ENCODE measurements at places on chromosomes 7 and 10.
A peak's percentile ranks its signal among the peaks of the same experiment; 100 is the strongest.

DNA sequence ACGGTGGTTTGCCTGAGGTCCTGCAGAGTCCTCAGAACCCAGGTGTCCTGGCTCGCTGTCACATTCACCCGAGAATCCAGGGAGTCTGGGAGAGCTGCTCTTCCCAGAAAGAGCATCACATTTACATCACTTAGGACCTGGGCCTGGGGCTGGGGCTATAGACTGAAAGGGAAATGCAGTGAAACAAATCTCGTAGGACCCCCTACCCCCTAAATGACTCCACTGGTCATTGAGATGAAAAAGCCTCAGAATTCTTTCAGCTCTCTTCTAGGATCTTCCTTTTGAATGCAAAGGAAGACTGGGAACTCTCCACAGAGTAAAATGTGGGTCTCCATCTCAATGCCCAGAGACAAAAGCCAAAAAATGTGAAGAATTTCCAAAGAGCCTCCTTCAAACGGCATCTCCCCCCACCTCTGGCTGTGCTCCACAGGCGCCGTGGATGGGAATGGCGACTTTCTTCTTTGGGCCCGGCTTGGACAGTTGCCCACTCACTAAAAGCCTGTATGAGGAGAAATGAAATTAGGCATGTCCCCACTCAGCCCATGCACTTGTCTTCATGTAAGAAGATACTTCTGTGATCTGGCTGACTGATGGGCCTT lies 49.0 kb upstream of the PODXL start:
- no peak for DNase-seq

GRCh38 chr10:26557641-26558014 lies 119.5 kb downstream of the APBB1IP start:
- no peak for DNase-seq

- DNase-seq, result no peak
Observed at GRCh38 chr10:9615189-9615588, 1402.5 kb upstream of the CELF2 start.

DNA sequence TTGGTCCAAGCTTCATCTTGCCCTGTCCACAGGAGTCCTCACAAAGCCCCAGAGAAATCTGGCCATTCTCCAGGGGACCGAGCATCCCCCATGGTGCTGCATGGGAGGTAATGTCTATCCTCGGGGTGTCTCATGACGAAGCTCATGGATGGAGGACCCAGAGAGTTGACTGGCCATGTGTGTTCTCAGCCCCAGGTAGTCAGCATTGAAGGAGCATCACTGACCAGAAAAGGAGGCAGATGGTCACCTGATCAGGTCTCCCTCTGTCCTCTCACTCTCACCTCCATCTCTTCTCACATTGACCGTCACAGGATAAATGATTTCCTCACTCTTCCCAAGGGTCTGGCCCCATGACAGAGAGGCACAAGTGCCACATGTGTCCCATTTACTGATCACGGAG lies 33.4 kb upstream of the GDF10 start:
- DNase-seq, result peak; percentile 16

DNA sequence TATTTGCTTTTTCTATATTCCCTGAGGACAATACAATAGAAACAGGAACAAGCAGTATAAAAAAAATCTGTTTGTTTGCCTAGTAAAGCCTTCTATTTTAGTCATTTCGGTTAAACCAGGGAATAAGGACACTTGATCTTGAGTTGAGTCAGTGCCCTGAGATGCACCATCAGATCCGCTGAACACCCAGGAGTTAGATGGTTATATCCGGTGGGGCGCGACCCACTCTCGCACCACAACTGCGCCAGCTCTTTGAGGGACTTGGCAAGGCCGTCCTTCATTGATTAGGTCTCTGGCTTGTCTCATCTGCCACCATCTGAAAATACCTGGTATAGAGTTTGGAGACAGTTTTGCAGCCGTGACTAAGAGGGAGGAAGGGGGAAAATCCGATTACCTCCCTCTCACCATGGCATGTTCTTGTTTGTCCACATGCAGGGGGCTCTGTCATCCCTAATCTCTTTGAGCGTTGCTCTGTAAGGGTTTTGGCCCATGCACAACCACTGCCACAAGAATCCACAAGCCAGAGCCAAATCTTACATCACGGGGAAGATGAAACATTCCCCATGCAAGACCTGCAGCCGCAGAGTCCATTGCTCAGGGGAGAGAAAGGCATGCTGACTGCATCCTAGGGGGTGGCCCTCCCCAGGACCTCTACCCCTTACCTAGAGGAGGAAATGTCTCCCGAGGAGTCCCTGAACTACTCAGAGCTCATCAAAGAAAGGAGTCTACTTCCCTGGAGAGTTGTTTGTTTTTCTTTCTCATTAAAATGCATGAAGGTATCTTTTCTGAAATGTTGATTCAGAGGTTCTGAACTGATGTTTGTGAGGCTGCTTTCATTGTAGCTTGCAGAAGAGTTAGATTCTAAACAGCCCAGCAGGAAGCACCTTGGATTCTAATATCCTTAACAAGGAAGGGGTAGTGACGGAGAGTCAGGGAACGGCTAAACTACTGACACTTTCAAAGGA lies 101.6 kb upstream of the FAM171A1 start:
- DNase-seq, result no peak

DNA sequence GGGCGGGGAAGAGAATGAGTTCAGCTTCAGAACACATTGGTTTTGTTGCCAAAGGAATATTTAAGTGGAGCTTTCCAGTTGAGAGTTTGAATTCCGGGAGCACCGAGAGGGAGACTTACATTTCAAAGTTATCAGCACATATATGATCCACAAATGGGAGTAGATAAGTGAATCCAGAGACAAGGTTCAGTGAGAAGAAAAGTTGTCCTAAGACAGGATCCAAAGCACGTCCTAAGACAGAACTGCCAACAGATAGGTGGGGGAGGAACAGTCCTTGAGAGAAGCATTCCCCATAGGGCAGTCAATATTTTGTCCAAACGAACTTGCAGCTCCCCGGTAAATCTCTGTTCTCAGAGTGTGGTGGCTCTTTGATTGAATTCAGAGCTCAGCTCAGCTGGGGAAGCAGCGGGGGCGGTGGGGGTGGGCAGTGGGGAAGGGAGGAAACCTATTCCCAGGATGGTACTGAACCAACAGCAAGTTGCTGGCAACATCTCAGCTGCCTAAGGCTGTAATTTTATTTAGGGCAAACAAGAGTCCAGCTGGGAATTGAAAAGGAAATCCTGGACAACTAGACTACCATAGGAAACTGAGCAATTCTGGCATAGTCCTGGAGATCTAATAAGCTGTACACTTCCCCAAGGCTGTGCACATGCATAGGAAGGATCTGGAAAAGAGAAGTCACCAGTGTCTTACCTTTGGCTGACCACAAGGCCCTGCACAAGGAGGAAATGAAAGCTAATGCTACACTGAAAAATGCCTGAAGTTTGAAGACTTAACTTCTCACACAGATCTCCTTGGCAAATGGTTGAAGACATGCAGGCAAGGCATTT lies 94.2 kb upstream of the CXCL12 start:
- no peak for DNase-seq

DNA sequence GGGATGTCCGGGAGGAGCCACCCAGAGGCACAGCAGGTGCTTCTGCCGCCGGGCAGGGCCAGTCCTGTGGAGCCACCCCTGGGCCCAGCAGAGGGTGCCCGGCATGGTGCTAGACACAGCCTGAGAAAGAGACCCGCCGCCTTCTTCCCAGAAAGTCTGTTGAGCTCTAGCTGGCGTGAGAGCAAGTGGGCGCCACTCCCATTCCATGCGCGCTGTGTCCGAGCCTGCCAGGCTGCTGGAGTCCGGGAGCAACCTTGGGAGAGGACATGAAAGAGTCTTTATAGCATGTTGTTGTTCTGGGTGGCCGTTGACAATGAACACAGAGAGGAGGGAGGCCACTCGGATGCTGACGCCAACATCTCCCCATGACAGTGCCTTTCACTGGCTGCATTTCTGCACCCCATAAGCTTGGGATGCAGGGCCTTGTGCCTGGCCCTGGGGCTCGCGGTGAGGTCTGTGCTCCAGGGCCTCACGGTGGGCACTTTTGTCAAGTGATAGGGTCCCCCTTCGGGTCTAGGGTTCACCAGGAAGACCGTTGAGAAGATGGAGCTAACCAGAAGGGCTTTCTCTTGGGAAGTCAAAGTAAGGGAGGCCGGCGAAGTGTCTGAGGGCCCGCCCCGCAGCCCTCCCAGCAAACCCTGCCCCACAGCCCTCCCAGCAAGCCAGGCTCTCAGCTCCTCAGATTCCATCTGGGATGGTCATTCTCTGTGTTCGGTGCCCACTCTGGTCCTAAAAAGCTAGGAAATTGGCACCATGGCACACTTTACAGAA lies 47.3 kb downstream of the NKX6-2 start:
- DNase-seq, result no peak

GRCh38 chr10:34262985-34263384 lies 552.1 kb downstream of the PARD3 start:
- DNase-seq, result no peak

GRCh38 chr7:4683043-4683883 lies 1.2 kb downstream of the FOXK1 start:
- peak; percentile 24 for DNase-seq

DNA sequence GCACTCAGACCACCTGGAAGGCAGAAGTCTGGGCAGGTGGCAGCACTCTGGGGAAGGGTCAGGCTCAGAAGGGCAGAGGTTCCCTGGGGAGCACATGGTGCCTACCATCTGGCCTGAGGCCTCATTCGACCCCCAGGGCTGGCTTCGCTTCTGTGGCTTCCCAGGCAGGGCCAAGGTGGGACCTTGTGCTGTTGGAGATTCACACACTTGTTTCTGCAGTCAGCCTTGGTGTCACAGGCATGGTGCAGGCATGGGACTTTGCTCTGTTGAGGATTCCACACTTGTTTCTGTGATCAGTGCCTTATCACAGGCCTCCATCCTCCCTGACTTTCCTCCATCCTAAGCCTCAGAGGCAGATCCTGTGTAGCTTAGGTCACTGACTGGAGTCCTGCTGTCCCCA lies 11.3 kb upstream of the FAM241B start:
- DNase-seq, result no peak

DNA sequence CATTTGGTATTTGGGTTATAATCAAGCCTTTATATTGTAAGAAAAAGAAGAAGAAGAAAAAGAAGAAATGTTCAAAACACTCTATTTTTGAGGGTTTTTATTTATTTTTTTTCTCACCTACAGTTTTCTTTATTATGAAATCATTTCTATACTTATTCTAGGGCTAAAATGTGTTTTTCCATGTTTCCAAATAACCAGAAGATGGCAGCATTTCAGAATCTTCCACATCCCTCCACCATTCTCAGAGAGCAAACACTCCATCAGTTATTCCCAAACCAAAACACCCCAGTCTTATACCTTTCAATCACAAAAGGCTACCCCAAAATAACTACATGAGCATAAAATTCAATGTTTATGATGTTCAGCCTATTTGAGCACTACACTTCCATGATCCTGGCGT lies 38.7 kb upstream of the PPP1R17 start:
- DNase-seq, result no peak

DNA sequence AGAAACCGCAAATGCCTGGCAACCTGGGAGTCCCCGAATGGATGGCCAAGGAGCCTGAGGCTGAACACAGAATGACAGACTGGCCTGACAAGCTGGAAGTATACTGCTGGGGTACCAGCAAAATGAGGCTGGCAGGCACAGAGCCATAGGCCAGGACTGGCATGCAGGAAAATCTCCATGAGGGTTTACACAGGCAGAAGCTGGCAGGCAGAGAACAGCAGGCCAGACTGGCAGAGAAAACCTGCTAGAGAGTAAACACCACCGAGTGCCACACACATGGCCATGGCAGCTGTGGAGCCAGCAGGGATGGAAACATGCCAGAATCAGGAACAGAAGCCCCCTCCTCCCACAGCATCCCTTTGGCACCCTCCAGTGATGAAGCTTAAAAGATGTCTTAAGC lies 63.4 kb downstream of the CRPPA start:
- no peak for DNase-seq

- DNase-seq, result no peak
Observed at GRCh38 chr10:104084482-104085142, 1.1 kb downstream of the COL17A1 start.

- peak; percentile 64 for DNase-seq
Observed at GRCh38 chr10:80187465-80188409, 17.6 kb downstream of the ANXA11 start.
